ENCODE measurements at places on chromosomes 3 and 15. TPM values are rescaled to one million over a fixed set of nuclear protein-coding genes. Genes with fewer than 3 reads are reported as not detected.

Gene BCHE
- 78.5 TPM for total RNA-seq

Gene SOX14
- total RNA-seq: not detected

Gene RTF1
- 41.8 TPM for total RNA-seq

Gene ERC2
- total RNA-seq: not detected

Gene ARGFX
- total RNA-seq: not detected

Gene HOMER2
- total RNA-seq: 22.1 TPM

Gene CSTA
- not detected for total RNA-seq

Gene TMEM115
- 59.0 TPM for total RNA-seq

Gene ITIH4
- not detected for total RNA-seq

Gene THSD4
- total RNA-seq: 9.8 TPM

Gene FAM162A
- 42.1 TPM for total RNA-seq

Gene STRA6
- 17.7 TPM for total RNA-seq

Gene CCR1
- total RNA-seq: not detected

Gene NMB
- 12.6 TPM for total RNA-seq

Gene NDN
- 98.8 TPM for total RNA-seq

Gene PLCH1
- total RNA-seq: 5.6 TPM

Gene COL6A5
- not detected for total RNA-seq

Gene RASGRF1
- total RNA-seq: not detected

Gene SLC7A14
- total RNA-seq: not detected

Gene SLC2A2
- total RNA-seq: not detected

Gene LMOD3
- not detected for total RNA-seq

Gene DLL4
- total RNA-seq: 0.07 TPM

Gene XCR1
- total RNA-seq: not detected

Gene SH2D7
- not detected for total RNA-seq

Gene TM4SF1
- 60.5 TPM for total RNA-seq
